ENCODE measurements at places on chromosomes 2 and 18. TPM values are rescaled to one million over a fixed set of nuclear protein-coding genes. Genes with fewer than 3 reads are reported as not detected.

PROKR1 gene
- polyA plus RNA-seq, result not detected

CNGA3 gene
- not detected for polyA plus RNA-seq

UGT1A3 gene
- not detected for polyA plus RNA-seq

CD226 gene
- polyA plus RNA-seq, result 0.53 TPM

KANSL3 gene
- polyA plus RNA-seq, result 7.2 TPM

NCKAP5 gene
- polyA plus RNA-seq, result not detected

ARHGAP15 gene
- 35.4 TPM for polyA plus RNA-seq

ALPI gene
- polyA plus RNA-seq, result not detected

UPP2 gene
- not detected for polyA plus RNA-seq

DNA sequence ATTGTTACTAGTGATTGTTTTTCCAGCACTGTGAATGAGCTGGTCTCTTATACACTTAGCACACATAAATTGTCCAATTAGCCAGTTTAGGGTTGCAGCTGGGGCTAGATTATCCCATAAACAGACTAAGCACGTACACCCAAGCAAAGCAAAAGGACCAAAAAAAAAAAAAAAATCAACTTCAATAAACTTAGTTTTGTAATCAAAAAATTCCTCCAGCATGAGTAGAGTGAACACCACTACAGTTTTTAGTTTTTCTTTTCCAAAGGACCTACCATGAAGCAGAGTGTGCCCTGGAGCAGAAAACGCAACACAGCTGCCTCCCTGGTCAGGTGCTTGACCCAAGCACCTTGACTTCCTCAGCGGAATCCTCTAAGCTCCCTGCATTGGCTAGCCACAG, 249.4 kb upstream of the SLC14A2 start:
- no peaks in the 10 kb centered on the region for H3K36me3 ChIP-seq
- no peaks in the 10 kb centered on the region for H3K4me1 ChIP-seq
- no peak overlapping the region for H3K27ac ChIP-seq
- H3K27me3 ChIP-seq, result no peaks in the 10 kb centered on the region

GRCh38 chr2:99404797-99405669, 67.8 kb downstream of the EIF5B start:
- peaks cover 81% of the 10 kb centered on the region for H3K36me3 ChIP-seq
- no peaks in the 10 kb centered on the region for H3K27me3 ChIP-seq
- DNase-seq, result no peak
- H3K27ac ChIP-seq, result no peak overlapping the region

GRCh38 chr2:157305723-157306110, 19.9 kb downstream of the ERMN start:
- H3K4me3 ChIP-seq, result no peak overlapping the region
- no peaks in the 10 kb centered on the region for H3K36me3 ChIP-seq
- no peak overlapping the region for H3K27ac ChIP-seq
- DNase-seq, result no peak

DNA sequence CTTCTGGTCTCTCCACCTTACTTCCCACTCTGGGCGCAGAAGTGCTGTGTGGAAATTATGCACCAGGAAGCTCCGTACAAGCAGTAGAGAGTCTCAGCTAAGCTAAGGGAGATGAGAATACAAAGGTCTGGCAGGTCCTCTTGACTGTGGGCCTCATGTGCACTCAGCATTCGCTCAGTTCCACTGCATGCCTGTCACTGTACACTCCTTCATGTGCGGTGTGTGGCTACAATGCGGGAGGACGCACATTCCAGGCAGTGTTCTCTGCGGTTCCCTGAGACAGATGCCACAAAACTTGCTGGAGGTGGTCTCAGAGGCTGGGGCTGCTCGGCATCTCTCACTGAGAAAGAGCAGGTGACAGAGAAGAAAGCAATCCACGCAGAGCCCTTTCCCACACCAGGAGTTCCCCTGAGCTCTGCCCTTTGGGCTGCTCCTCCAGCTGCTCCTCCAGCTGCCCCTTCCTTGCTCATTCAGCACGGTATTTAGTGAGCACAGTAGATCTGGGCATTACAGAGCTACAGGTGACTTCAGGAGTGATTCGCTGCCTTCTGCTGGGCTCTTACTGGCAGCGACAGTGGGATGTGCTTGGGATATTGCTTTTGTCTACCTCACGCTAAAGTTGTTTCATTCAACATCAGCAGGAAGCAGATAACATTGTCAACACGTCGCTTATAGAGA, 176.6 kb downstream of the SH3RF3 start:
- H3K36me3 ChIP-seq, result no peaks in the 10 kb centered on the region
- DNase-seq, result no peak
- peaks cover 6% of the 10 kb centered on the region for H3K4me1 ChIP-seq
- H3K27me3 ChIP-seq, result no peaks in the 10 kb centered on the region

GRCh38 chr2:209974576-209974975, 27.9 kb upstream of the RPE start:
- no peaks in the 10 kb centered on the region for H3K27me3 ChIP-seq
- H3K4me1 ChIP-seq, result no peaks in the 10 kb centered on the region
- H3K4me3 ChIP-seq, result no peak overlapping the region
- no peak for DNase-seq

GRCh38 chr2:19569300-19569791, 210.9 kb upstream of the OSR1 start:
- no peaks in the 10 kb centered on the region for H3K36me3 ChIP-seq
- no peaks in the 10 kb centered on the region for H3K27me3 ChIP-seq
- H3K4me3 ChIP-seq, result no peak overlapping the region
- H3K27ac ChIP-seq, result no peak overlapping the region
- DNase-seq, result no peak

- H3K27me3 ChIP-seq, result no peaks in the 10 kb centered on the region
- no peak overlapping the region for H3K27ac ChIP-seq
- peaks cover 19% of the 10 kb centered on the region for H3K4me1 ChIP-seq
These were observed 45.5 kb downstream of the AOX1 start for GRCh38 chr2:200631287-200631686.

- no peak for DNase-seq
- H3K27me3 ChIP-seq, result no peaks in the 10 kb centered on the region
- no peaks in the 10 kb centered on the region for H3K36me3 ChIP-seq
- H3K27ac ChIP-seq, result no peak overlapping the region
- H3K4me1 ChIP-seq, result no peaks in the 10 kb centered on the region
These were observed 70.1 kb upstream of the GRB14 start for GRCh38 chr2:164691346-164691887.

GRCh38 chr18:23587220-23587642, 925 bp upstream of the NPC1 start:
- H3K4me1 ChIP-seq, result peaks cover 32% of the 10 kb centered on the region
- H3K27me3 ChIP-seq, result no peaks in the 10 kb centered on the region
- DNase-seq, result peak; percentile 20

DNA sequence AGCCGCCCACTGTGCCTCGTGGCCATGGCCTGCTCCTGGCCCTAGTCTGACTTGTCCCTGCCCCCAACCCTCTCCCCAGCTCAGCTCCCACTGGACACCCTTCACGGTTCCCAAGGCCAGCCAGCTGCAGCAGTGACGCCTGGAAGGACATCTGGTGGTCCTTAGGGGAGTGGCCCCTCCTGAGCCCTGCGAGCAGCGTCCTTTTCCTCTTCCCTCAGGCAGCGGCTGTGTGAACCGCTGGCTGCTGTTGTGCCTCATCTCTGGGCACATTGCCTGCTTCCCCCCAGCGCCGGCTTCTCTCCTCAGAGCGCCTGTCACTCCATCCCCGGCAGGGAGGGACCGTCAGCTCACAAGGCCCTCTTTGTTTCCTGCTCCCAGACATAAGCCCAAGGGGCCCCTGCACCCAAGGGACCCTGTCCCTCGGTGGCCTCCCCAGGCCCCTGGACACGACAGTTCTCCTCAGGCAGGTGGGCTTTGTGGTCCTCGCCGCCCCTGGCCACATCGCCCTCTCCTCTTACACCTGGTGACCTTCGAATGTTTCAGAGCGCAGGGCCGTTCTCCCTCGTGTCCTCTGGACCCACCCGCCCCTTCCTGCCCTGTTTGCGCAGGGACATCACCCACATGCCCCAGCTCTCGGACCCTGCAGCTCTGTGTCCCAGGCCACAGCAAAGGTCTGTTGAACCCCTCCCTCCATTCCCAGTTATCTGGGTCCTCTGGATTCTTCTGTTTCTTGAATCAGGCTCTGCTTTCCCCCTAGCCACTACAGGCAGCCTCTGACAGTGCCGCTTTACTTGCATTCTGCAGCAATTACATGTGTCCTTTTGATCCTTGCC, 35.8 kb downstream of the ANO7 start:
- H3K27me3 ChIP-seq, result peaks cover 8% of the 10 kb centered on the region
- no peak for DNase-seq
- H3K36me3 ChIP-seq, result peaks cover 36% of the 10 kb centered on the region
- H3K4me3 ChIP-seq, result no peak overlapping the region
- H3K4me1 ChIP-seq, result no peaks in the 10 kb centered on the region

GRCh38 chr2:129771418-129772189, 207.9 kb upstream of the RAB6C start:
- no peaks in the 10 kb centered on the region for H3K27me3 ChIP-seq
- no peaks in the 10 kb centered on the region for H3K36me3 ChIP-seq
- DNase-seq, result no peak
- H3K4me3 ChIP-seq, result no peak overlapping the region

DNA sequence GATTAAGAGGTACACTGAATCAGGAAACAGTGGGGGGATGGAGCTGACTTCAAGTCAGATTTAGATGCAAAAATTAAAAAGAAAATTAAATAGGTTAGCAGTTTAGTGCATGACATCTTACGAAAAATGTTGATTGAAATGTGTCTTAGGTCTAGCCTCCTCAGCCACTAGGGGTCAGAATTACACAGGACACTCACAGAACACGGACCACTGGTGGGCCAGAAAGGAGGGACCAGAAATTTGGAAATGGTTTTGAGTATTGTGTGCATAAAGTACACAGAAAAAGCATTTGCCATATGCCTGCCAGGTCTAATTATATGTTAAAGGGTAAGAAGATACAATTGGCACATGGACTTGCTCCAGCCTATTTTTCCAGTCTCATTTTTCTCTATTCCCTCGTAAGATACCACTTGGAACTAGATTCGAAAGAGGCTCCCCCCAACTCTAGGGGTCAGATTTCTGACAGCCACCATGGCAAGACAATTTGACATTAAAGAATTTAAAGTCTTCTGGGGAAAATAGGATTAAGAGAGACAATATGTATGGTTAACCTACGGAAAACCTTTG, 550.2 kb upstream of the SETBP1 start:
- no peaks in the 10 kb centered on the region for H3K4me1 ChIP-seq
- no peak for DNase-seq
- H3K27me3 ChIP-seq, result no peaks in the 10 kb centered on the region
- no peaks in the 10 kb centered on the region for H3K36me3 ChIP-seq
- no peak overlapping the region for H3K4me3 ChIP-seq

DNA sequence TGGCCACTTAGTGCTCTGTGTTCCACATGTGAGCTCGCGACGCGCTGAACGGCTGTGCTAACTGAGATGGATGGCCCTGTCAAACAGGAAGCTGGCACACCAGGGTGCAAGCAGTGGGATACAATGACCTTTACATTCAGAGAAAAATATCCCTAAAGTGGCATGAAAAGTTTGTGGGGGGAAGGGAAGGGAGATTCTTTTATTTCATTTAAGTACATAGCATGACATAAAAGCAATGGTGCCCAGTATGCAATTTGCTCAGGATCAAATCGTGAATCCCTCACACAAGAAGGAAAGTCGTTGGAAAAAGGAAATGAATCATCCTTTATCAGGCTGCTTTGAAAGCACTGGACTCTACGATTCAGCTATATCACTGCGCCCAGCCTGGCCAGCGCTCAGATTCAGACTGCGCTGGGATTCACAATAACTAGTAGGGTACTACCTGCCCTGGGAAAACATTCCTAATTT, 26.0 kb downstream of the SATB2 start:
- no peak overlapping the region for H3K4me3 ChIP-seq
- H3K4me1 ChIP-seq, result no peaks in the 10 kb centered on the region
- no peak for DNase-seq
- H3K36me3 ChIP-seq, result no peaks in the 10 kb centered on the region
- H3K27ac ChIP-seq, result no peak overlapping the region

GRCh38 chr2:173119944-173120343, 44.3 kb downstream of the MAP3K20 start:
- peaks cover 24% of the 10 kb centered on the region for H3K4me1 ChIP-seq
- H3K4me3 ChIP-seq, result no peak overlapping the region
- DNase-seq, result no peak
- H3K27ac ChIP-seq, result no peak overlapping the region

GRCh38 chr2:158988501-158988900, 20.1 kb downstream of the TANC1 start:
- no peaks in the 10 kb centered on the region for H3K4me1 ChIP-seq
- no peaks in the 10 kb centered on the region for H3K36me3 ChIP-seq
- no peak overlapping the region for H3K27ac ChIP-seq
- no peaks in the 10 kb centered on the region for H3K27me3 ChIP-seq
- H3K4me3 ChIP-seq, result no peak overlapping the region

GRCh38 chr2:232581725-232582124, 31.2 kb downstream of the EIF4E2 start:
- no peak for DNase-seq
- no peak overlapping the region for H3K4me3 ChIP-seq
- H3K36me3 ChIP-seq, result peaks cover 43% of the 10 kb centered on the region
- H3K4me1 ChIP-seq, result peaks cover under 1% of the 10 kb centered on the region

DNA sequence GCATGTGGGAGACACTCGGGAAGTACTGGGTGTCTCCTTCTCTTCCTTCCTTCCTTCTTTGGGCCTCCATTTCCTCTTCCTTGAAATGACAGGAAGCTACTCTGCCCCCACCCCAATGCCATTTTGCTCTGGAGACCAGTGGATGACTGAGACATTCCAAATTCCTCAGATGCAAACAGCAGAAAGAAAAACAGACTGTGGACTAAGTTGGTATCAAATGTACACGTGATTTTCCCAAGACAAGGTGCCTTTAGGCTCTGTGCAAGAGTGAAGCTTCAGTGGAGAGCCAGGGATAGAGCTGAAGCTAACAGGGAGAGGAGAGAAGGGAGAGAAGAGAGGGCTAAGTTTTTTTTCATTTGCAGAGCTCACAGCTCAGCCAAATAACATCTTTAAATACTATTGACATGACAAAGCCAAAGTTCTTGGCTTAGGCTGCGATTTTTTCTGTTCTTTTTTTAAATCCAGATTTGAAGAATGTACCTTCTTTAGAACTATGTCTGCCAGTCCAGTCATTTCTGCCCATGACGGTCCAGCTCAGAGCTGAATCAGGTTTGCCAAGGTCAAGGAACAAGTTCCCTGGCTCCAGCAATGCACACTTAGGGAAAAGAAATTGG, 84.5 kb upstream of the LCLAT1 start:
- no peak overlapping the region for H3K27ac ChIP-seq
- no peaks in the 10 kb centered on the region for H3K36me3 ChIP-seq

GRCh38 chr2:1907849-1908533, 163.7 kb upstream of the PXDN start:
- no peaks in the 10 kb centered on the region for H3K27me3 ChIP-seq
- no peak overlapping the region for H3K27ac ChIP-seq
- no peak for DNase-seq
- H3K36me3 ChIP-seq, result no peaks in the 10 kb centered on the region
- no peaks in the 10 kb centered on the region for H3K4me1 ChIP-seq

- no peak overlapping the region for H3K27ac ChIP-seq
- no peaks in the 10 kb centered on the region for H3K36me3 ChIP-seq
- peaks cover 2% of the 10 kb centered on the region for H3K27me3 ChIP-seq
These were observed 47.0 kb downstream of the RAB12 start for GRCh38 chr18:8656232-8656631.

GRCh38 chr2:12131975-12132374, 385.5 kb downstream of the LPIN1 start:
- H3K27ac ChIP-seq, result no peak overlapping the region
- DNase-seq, result no peak
- H3K4me1 ChIP-seq, result no peaks in the 10 kb centered on the region

DNA sequence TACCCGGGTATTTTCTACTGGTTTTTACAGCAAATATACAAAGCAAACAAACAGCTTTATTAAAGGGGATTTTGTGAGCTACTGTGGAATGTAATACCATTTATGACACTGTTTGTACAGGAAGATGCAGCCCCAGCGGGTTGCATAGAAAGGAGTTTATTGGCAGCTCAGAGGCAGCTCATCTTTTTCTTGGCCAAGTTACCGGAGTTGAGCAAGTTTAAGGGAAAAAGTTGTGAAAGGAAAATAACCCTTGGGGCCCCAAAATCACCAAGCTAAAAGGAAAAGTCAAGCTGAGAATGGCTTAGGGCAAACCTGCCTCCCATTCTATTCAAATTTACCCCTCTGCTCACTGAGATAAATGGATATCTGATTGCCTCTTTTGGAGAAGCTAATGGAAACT, 60.8 kb downstream of the MOB4 start:
- no peak overlapping the region for H3K27ac ChIP-seq
